Mammary epithelial cell (primary cell): ENCODE measurements at places on chromosomes 4 and X. TPM values are rescaled to one million over a fixed set of nuclear protein-coding genes. Genes with fewer than 3 reads are reported as not detected.

The ARL13A gene
- not detected in 2 replicates for total RNA-seq

The ATP2B3 gene
- total RNA-seq, result not detected in 2 replicates

The LEF1 gene
- total RNA-seq, result 1.7 and 4.0 TPM in 2 replicates

The PRSS12 gene
- 32.6 and 33.0 TPM in 2 replicates for total RNA-seq

The CDKN2AIP gene
- 12.7 TPM for total RNA-seq

The FOXR2 gene
- total RNA-seq, result not detected

The CT45A7 gene
- not detected in 2 replicates for total RNA-seq

The TMEM156 gene
- total RNA-seq, result 1.2 and 1.8 TPM in 2 replicates

The FAT1 gene
- 638 and 773 TPM in 2 replicates for total RNA-seq

The CENPE gene
- 15.8 and 27.3 TPM in 2 replicates for total RNA-seq

The BDH2 gene
- 23.0 TPM for total RNA-seq

The SYNPO2 gene
- total RNA-seq, result 11.2 TPM

The ZNF630 gene
- total RNA-seq, result 2.7 TPM

The YY2 gene
- total RNA-seq, result 1.5 TPM

The MAGEB2 gene
- not detected for total RNA-seq

The GJB1 gene
- total RNA-seq, result not detected in 2 replicates

The TEX13A gene
- total RNA-seq, result not detected

The CPE gene
- total RNA-seq, result 19.8 TPM

The CXCL13 gene
- total RNA-seq, result not detected

The ADAM29 gene
- total RNA-seq, result not detected in 2 replicates

The MAGEA6 gene
- total RNA-seq, result not detected

The ACE2 gene
- total RNA-seq, result 0.17 TPM

The IL13RA2 gene
- 0.17 TPM for total RNA-seq
